Stimulated activated CD4-positive, alpha-beta T cell treated with anti-CD3 and anti-CD28 coated beads, Interleukin-15, amount 100 ng/mL, for 24 hours (primary cell): ENCODE measurements at places on chromosomes 7 and 10.

- DNase-seq = no peak
Measured at GRCh38 chr7:156156734-156157408, 344.6 kb upstream of the SHH start.

DNA sequence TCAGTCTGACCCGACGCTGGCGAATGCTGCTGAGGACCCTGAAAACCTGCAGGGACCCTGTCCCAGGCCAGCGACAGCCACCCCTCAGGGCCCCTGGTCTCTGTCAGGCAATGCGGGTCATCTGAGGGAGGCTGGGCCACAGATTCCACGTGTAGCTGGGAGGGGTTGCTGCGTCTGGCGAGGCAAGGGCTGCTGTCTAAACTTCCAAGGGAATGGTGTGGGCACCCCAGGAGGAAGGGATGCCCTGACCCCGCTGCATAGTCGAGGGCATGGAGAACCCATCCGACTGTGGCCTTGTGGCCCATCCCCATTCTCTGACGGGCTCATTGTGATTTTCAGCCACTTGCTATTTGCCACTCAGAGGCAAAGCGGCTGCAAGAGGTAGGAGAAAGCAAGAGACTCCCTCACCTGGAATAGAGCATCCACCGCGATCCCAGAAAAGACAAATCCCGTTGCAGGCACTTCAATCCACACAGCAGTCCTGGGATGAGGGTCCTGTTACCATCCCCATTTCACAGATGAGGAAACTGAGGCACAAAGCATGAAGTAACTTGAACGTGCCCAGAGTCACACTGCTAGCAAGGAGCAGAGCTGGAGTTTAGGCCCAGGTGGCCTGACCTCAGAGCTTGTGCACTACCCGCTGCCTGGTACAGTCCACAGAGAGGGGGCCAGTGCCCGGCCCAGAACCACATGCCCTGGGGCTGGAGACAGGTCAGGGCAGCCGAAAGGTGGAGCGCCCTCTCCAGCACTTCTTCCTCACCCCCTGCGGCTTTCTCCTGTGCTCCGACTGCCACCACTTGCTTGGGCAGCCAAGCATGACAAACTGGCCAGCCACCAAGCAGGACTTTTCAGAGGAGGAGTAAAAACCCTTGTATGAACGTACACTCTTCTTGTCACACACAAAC is 163.8 kb upstream of the KLF14 start:
- DNase-seq = no peak

DNA sequence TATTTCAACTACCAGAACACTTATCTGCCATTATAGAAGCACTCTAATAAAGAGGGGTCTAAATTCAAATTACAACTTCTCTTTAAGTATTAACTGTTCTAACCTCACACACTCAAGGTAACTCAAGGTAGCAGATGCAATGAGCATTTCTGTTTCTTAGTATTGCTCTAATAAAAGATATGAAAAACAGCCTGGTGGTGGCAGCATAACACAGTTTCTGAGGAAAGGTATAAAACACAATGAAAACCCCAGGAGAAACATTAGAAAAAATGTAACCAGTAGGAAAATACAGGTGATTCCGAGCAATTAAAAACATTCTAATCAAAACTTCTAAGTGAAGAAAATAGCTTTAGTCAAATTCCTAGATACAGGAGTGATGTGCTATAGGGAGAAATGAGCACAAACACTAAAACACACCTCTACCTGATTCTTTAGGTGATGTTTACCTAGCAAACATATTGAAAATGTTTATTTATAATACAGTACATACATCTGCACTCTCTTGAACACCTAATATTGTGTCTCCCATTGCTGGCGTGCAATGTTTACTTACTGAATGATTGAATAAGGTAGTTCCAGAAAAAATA is 3.5 kb downstream of the MKRN1 start:
- peak; percentile 54 for DNase-seq

- no peak for DNase-seq
Measured at GRCh38 chr7:42143711-42144600, 93.1 kb downstream of the GLI3 start.

GRCh38 chr7:77349141-77349540 is 67.0 kb downstream of the GSAP start:
- DNase-seq = no peak

- no peak for DNase-seq
Measured at GRCh38 chr7:17940951-17941431, 697 bp upstream of the SNX13 start.

DNA sequence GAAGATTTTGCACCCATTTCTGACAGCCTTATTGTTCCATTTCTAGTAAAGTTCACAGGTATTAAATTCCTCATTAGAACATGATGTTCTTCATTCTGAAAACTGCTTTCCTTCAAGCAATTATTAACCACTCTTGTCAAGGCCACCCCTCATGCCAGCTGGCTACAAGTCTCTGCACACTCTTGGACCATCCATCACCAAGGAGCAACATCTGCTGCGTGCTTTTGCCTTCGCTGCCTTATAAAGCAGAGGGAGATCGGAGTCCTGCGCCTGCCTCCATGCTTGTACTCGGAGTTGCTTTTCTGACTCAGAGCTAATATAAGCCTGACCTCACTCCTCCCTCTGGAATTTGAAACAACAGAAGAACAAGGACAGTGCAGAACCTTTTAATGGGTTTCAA is 529.9 kb upstream of the DPP6 start:
- DNase-seq = no peak

DNA sequence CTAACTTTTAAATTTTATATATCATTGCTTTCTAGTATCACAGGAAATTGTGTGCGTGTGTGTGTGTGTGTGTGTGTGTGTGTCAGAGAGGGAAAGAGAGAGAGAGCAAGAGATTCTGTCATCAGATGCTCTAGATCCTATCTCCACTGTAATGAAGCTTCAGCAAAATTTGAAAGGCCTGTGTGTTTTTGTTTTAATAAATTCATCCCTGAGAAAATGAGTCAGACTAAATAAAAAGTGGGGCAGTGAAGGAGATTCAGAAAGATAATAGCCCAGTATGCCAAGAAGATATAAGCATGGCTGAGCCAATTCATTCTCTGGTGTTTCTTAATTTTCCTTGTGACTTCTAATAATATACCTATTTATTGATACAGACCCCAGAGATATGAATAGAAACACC is 184.2 kb upstream of the TMEM196 start:
- no peak for DNase-seq

DNA sequence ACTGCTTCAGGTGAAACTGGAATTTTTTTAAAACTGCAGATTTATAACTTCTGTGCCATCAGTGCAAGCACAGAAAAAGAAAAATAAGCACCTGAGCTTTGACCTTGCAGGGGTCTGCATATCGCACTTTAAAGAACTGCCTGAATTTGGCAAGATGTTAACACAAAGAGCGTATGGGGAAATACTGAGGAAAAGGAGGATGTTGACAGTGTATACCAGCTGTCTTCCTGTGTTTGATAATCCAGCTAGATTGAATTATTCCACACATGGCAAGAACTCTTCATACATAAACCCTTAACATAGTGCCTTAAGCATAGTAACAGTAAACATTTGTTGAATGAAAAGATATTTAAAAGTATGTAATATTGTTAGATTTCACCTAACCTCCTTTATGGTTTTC is 30.0 kb downstream of the SMC3 start:
- no peak for DNase-seq

- peak; percentile 26 for DNase-seq
Measured at GRCh38 chr10:83917537-83918506, 221.5 kb upstream of the GHITM start.

GRCh38 chr7:134153493-134154136 is 26.5 kb downstream of the LRGUK start:
- no peak for DNase-seq

DNA sequence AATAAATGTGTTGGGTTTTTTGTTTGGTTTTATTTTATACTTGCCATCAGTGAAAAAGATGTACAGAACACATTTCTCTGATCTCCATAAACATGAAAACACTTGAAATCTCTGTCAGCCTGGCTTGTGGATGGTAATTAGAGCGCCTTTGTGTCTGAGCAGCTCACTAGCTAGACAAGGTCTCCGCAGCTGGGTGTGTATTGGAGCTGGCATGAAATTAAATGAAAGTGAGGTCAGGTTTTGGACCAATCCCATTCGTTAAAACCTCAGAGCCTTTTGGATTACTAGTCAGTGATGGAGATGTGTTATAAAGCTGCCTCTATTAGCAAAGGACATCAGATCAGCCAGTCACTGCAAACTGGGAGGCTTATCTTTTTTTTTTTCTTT is 2.7 kb downstream of the FRAT1 start:
- no peak for DNase-seq

DNA sequence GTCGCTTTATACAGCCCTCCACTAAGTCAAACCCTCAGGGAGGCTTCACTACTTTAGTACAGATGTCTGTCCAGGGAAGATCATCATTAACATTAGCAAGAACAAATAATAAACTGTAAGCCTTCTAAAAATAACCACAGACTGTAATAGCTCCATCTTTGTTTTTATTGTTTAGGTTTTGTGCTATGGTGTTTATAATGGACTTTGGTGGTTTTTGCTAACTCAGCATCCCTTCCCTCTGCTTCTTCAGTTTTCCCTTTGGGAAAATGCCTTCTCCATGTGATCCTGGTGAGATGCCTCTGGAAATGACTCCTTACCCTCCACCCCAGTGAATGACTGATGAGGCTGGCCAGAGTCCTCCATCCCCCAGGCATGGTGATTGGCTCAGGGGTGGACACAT is 131.3 kb downstream of the ICA1 start:
- DNase-seq = no peak

GRCh38 chr10:6928586-6928985 is 348.5 kb upstream of the PRKCQ start:
- no peak for DNase-seq

- DNase-seq = peak; percentile 96
Measured at GRCh38 chr7:7968544-7969305, at the start of gene GLCCI1. Gene GLCCI1, plus strand, starts transcription at chr7:7968796. Its CDS starts 555 bp downstream, at chr7:7969351.

DNA sequence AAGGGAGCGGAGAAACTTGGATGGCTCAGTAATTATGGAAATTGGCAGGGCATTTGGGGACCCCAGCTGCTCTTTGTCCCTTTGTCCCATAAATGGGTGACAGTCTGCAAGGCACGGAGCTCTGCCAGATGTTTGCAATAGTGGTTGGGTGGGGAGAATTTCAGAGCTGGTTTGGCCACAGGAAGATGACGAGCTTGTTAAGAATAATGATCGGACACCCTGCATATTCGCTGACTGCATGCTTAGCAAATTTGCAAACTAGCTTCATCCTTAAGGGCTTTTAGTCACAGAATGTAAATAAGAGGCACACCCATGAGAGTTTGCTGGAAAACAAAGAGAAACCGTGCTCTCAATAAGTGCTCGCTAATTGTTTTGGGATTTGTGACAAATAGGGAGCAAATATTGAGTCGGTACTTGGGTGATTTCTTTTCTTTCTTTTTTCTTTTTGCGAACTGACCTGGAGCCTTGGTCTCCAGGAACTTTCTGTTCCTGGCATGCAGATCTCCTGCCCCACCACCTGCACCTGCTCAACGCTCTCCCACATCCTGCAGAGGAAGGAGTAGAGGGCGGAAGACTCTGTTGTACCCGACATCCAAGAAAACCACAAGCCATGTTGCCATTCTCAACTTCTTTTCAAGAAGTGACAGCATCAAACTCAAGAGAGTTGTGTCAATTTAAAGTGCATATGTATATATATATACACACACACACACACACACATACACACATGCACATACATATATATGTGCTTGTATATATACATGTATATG is 238.9 kb downstream of the CAMK1D start:
- peak; percentile 16 for DNase-seq

GRCh38 chr10:1412531-1413189 is 324.7 kb downstream of the ADARB2 start:
- no peak for DNase-seq

DNA sequence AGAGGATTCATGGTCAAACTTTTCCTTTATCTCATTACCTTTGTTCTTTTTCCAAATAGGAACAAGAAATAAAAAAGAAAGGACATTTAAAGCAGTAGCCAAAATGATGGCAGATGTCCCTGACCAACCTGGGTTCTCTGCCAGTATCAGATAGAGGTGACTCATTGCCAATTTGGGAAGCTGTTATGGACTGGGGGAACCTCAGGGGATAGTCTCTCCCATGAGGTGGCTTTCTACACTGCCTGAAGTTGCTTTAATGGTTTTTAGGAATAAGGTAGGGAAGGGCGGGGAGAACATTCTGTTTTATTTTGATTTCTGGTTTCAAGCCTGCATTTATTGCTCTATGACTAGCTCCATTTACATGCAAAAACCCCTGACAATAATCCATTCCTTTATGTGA is 457.9 kb upstream of the TPK1 start:
- no peak for DNase-seq

- no peak for DNase-seq
Measured at GRCh38 chr10:47296156-47296894, 3.7 kb upstream of the GDF10 start.

DNA sequence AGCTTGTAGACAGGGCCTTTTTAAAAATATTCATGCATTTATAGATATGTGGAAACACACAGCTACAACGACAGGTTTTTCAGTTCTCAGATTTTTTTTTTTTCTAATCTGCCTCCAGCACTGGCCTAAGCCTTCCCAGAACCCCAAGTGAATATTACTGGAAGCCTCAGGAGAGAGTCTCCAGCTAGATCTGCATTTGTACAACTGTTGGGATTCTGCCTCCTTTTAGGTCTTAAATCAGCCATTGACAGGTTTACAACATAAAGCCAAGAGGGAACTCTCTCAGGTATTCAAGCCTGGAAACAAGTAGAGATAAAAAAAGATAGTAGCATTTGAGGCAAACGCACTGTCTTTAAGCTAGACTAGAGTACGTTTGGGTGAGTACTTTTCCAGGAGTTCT is 275.8 kb downstream of the ANKRD30A start:
- DNase-seq = no peak

DNA sequence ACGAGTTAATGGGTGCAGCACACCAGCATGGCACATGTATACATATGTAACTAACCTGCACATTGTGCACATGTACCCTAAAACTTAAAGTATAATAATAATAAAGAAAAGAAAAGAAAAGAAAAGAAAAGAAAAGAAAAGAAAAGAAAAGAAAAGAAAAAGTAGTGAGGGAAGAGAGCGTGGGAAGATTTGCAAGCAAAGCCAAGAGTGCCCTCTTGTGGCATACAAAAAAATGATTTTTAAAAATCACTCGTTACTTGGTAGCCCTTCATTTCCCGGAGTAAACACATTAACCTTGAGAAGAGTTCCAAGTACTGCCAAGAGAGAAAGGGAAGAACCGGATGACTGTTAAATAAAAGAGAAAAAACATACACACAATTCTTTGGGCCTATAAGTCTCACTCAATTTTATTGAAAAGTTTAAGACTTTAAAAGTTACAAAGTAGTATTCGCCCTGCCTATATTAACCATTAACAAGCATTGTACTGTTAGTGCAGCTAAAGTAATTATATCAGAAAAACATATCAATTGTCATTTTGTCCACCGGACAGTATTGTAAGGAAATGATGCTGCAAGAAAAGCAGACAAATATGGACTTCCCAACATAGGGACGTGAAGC is 6.2 kb upstream of the CH25H start:
- DNase-seq = no peak

DNA sequence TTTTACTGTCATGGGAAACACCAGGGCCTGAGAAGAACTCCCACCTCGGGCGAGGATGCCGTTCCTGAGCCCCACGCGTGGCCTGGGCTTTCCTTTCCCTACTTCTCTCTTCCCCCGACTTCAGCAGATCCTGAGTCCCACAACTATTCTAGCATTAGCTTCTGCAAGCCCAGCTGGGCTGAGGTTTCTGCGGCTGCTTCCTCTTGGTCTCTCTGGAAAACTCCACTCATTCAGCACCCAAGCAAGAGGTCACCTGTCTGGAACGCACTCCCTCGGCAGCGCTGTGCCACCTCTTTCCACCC is 761 bp upstream of the DOCK1 start:
- peak; percentile 3 for DNase-seq
